ENCODE measurements at places on chromosomes 3 and 15.

GRCh38 chr3:13112521-13113345 is 39.5 kb upstream of the IQSEC1 start:
- no peak for DNase-seq

DNA sequence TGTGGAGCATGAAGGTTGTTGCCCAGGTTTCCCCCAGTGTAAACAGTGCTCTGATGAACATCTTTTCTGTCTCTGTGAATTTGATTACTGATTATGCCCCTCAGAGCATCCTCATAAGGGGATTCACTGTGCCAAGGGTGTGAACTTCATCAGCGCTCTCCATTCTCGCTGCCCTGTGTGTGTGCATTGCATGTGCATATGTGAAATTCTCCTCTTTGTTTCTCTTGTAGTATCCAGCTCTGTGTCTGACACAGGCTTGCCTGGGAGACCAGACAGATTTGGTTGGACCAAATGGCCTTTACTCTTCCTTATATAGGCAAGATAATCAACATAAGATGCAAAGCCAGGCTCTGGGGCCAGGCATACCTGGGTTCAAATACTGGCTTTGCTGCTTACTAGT is 21.9 kb downstream of the CACNA2D3 start:
- no peak for DNase-seq

- no peak for DNase-seq
These were observed 2.0 kb downstream of the GP5 start for GRCh38 chr3:194396859-194397756.

- DNase-seq = peak; percentile 90
These were observed 6.5 kb downstream of the DAG1 start for GRCh38 chr3:49476563-49476962.

DNA sequence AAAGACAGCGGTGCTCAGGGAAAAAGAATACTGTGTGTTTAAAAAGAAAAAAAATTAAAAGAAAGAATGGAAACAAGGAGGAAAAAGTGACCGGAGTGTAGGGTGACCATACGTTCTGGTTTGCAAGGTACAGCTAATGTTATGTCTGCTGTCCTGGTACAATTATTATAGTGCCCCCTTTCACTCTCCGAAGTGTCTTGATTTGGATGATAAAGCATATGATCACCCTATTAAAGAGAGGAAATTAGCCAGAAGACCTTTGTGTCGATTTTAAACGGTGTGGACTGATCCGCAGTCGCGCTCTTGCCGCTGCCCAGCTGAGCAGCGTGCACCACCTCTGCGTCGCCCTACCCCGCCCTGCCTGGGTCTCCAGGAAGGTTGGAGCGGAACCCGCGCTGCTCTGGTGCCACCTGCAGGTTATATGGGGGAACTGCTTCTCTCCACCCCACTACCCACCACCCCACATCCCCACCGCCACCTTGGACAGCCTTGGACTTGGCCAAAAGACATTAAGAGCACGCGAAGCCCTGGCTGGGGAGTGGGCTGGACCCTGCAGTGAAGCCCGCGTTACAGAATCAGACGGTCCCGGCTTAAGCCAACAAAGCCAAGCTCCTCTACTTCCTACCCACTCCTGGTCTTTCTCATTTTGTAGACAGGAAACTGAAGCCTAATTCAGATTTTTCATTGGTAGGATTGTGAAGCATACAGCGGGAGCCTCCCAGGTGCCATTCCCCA is 41.2 kb upstream of the UBE2Q2 start:
- DNase-seq = peak; percentile 71

DNA sequence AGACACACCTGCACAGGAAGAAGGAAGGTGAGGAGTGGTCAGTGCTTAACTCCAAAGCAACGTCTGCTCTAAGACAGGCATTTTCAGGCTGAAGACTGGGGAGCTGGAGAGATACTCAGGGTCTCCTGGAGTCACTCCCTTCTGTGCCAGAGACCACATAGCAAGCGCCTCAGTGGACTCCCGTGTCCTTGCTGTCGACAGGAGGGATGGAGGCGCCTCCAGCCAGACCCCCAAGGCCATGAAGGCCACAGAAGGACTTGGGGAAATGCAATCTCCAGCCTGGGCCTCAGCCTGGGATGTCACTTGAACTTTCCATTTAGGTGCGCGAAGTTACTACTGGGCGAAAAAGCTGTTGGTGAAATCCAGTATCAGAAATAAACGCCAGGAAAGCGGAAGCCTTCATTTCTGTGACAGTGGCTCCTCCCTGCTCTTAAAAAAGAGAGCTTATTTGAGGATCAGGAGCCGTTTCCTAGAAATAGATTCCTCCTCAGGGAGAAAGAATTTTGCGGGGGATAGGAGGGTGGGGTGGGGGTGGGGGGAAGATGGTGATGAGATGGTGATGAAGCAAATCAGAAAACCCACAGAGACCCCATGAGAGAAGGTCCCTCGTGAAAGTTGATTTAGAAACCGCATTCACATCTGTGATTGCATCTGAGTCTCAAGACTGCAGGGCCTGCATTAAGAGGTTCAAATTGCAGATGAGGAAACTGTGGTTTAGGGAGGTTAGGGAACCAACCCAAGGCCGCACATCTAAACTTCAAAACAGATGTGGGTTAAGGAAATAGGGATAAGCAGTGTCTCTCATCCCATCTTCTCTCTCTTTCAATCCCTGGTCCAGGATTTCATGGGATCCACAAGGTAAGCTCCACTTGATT is 78.8 kb downstream of the ATP2B2 start:
- no peak for DNase-seq

DNA sequence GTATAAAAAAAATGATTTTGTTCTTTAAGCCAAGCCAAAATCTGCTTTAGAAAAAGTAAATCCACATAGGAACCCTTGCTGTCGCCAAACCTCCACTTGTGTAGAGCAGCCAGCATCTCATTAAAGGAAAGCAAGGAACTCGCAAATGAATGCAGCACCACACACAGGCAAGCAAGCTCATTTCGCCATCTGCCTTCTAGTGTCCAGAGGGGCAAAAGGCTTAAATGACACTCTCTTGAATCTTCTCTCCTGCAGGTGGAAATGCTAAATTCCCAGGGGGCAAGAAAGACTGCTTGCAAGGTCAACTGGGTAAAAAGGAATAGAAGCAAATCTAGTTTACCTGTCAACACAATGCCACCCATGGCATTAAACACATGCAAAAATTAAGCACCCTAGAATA is 2.4 kb downstream of the MB21D2 start:
- no peak for DNase-seq

GRCh38 chr3:21238661-21239060 is 512.3 kb downstream of the ZNF385D start:
- no peak for DNase-seq

- DNase-seq = no peak
These were observed 190.9 kb downstream of the SLC9A9 start for GRCh38 chr3:143657391-143657790.

- DNase-seq = no peak
These were observed 11.1 kb downstream of the UACA start for GRCh38 chr15:70752193-70752635.

DNA sequence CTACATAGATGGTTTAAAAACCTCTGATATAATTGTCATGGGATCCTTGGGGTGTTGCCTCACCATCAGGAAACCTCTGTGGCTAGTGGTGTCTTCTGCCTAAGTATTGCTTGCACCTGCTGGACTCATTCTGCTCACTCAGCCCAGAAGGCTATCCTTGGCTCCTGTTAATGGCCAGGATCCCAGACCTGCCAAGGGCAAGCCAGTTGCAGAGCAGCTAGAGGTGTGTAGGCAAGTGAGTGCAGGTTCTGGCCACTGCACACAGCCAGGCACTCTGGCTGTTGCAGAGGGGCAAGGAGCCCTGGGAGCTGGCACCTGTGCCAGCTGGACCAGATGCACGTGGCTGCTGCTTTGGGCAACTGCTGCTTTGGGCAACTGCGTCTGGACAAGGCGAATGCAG is 1125.8 kb downstream of the SI start:
- no peak for DNase-seq

GRCh38 chr3:133455960-133456359 is 56.1 kb downstream of the BFSP2 start:
- no peak for DNase-seq

- DNase-seq = no peak
These were observed 229.7 kb downstream of the NECTIN3 start for GRCh38 chr3:111301238-111301798.

GRCh38 chr3:188432802-188433520 is 279.0 kb downstream of the LPP start:
- DNase-seq = peak; percentile 87

DNA sequence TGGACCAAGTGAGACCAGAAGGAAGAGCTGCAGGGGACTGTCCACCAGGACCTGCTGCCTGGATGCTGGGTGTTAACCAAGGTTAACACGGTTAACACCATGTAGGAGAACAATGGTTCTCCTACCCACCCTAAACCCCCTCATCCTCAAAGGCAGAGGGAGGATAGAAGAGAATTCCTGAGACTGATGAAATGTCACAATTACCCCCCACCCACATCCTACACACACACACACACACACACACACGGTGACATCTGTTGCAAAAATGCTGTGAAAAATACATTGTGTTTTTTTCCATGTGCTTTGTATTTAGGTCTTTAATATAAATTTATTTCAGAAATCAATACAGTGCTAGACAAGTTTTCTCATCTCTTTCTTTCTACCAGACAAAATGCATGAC is 113.9 kb upstream of the HES1 start:
- DNase-seq = no peak

Data from AML-193 (cell line).